CD4-positive, alpha-beta T cell treated with Interleukin-1 beta for 1 hour (primary cell): ENCODE measurements at places on chromosomes 2 and 18.
A peak's percentile ranks its signal among the peaks of the same experiment; 100 is the strongest.

- no peak for DNase-seq
These were observed 263.7 kb upstream of the REV1 start for GRCh38 chr2:99753505-99753904.

DNA sequence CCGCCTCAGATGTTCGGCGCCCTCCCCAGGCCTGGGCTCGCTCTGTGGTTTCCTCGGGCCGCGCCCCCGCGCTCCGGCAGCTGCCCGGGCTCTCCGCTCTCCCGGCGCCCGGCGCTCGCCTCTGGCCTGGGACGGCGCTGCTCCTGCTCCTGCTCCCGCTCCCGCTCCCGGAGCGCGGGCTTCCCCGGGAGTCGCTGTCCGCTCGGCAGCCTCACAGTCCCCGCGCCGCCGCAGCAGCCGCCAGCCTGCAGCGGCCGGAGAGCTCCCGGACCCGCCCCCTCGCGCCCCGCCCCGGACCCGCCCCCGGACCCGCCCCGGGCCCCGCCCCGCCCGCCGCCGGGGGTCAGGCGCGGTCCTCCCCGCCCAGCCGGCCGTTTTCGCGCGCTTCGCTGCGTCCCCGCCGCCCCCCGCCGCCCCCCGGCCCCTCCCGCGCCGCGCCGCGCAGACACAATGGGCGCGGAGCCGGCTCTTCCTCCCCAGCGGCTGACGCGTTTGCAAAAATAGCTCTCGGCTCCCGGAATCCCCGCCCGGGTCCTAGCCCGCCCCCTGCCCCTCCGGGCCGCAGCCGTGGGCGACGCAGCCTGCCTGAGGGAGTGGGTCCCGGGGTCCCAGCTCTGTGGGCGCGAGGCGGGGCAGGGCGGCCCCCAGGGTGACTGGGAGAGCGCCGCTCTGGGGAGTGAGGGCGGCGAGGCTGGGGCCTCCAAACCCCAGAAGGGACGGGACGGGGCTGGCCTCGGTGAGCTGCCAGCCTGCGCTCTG is at the start of gene ARL4C:
Gene ARL4C (minus strand): TSS at position 247 of the 759 bp plus-strand sequence. CDS start 495 bp downstream, outside the sequence.
- DNase-seq: peak; percentile 75

DNA sequence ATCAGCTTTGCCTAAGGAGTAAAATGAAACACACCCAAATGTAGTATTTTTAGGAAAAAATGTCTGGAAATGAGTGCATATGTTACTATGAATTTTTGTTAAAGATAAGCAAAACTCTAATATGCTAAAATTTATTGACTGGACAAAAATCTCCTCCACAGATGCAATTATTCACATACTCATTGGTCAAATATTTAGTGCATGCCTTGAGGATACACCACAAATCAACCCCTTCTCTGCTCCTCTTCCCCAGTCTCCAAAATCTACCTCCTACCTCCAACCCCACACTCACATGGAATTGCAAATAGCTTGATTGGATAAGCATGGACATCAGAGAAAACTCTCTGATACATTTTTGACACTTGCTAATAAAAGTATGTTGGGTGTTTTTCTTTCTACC is 95.6 kb upstream of the CDC42EP3 start:
- no peak for DNase-seq

GRCh38 chr2:156206355-156206754 is 126.2 kb downstream of the NR4A2 start:
- no peak for DNase-seq

- no peak for DNase-seq
These were observed 24.9 kb downstream of the KCMF1 start for GRCh38 chr2:84995826-84996225.

DNA sequence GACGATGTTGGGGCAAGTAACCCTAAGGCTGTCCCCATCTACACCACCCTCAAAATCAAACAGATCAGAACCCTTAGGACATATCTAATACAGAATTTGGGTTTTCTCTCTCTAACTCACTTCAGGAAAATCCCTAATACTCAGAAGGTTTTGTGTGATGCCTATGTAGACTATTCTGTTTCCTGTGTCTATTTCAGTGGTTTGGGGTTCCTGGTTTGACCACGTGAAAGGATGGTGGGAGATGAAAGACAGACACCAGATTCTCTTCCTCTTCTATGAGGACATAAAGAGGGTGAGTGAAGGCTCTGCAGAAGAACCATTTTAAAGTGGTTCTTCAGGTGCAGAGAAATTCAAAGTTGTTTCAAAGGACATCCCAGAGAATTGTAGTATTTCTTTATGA is 16.3 kb downstream of the SULT1C2 start:
- DNase-seq: no peak

DNA sequence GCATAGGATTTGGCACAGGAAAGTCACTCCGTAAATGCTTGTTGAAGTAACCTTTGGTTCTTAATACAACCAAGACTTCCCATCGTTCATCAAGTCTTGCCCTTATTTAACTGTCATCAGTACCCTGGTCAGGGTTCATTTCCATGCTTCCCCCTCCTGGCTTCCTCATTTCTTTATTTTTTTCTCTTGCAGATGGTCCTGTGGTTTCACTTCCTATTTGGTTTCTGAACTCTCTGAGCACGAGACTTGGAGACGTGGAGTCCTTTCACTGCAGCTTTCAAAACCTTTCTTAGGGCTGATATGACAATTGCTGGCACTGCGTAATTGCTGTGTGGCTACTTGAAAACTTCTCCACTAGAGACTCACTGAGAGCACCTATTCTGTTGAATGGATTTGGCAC is 59.9 kb upstream of the PID1 start:
- peak; percentile 58 for DNase-seq

- DNase-seq: no peak
These were observed 1.7 kb downstream of the ROCK2 start for GRCh38 chr2:11342551-11343367.

DNA sequence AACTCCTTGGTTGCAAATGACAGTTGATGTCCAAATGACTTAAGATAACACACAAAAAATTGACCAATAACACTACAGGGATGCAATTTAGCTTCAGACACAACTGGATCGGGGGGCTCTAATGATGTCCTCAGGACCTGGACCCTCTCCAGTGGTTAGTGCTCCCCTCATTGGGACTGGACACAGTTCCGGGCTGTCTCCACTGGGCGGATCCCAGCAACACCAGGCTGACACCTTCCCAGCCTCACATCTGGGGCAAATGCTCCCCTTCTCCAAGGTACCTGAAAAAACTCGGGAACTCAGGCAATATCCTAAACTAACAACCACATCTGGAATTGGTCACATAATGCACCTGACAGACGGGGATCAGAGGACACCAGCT is 48.7 kb downstream of the PSMG2 start:
- no peak for DNase-seq

DNA sequence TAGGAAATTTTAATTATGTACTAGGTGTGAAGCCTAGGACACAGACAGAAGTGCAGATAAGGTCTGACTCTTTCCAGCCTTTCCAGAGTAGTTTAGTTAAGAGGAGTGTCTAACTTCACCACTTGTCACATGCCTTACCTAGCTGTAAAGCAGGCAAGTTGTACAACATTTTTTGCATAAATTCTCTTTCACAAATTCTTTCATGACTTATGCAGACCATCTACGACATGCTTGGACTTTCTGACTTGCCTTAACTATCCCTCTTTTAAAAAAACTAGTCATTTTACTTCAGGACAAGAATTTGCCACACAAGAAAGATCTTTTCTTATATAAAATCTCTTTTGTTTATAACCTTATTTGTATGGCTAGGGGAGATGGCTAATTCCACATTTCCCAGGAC is 1273.6 kb upstream of the SLC39A10 start:
- DNase-seq: no peak

GRCh38 chr2:238638100-238638981 is 209.5 kb upstream of the TWIST2 start:
- DNase-seq: no peak

DNA sequence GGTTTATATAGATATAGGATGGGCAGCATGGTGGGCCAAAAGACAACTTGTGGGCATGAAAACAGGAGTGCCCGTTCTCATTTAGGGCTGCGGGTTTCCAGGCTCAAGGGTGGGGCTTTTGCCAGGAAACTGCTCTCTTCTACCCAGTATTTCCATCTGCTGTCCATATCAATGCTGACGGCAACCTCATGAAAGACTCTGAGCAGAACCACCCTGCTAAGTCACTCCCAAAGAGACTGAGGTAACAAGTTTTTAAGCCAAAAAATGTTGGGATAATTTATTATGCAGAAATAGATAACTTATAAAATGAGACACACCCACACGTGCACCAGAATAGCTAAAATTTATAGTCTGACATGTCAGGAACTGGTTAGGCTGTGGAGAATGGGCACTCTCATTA is 36.1 kb upstream of the MPPE1 start:
- DNase-seq: no peak

DNA sequence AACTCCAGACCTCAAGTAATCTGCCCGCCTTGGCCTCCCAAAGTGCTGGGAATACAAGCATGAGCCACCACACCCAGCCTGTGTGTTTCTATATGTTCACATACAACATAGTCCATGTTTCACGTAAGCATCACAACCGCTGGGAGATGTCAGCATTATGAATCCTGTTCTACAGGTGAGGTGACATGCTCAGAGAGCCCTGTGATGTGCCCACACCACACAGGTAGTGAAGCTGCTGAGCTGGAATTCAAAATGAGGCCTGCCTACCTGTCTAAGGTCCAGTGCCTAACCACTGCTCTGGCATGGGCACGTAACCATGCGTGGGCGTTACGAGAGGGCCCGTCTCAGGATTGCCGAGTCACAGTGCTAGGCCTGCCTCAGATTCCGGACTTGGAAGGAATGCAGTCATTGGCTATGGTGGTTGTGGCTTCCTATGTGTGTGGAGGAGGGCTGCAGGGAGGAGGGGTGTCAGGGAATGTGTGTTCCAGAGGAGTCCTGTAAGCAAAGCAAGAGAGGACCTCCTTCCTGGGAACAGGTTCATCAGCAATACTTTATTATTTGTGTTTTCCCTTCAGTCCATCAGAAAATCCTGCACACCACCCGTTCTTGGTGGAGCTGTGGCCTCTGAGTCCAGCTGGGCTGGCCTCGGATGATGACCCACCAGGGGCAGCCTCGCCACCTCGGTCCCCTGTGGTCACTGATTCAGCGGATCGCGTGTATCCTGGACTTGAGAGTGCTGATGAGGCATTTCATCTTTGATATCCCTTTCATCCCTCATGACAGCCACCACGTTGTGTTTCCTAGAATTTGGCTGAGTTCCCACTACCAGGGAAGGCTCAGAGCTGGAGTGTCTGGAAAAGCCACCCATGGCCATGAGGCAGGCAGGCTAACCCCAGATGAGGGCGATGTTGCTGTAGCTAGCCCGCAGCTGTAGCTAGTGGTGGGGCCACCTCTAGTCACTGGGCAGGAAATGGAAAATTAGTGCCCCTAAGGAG is 31.1 kb downstream of the HK2 start:
- DNase-seq: no peak

DNA sequence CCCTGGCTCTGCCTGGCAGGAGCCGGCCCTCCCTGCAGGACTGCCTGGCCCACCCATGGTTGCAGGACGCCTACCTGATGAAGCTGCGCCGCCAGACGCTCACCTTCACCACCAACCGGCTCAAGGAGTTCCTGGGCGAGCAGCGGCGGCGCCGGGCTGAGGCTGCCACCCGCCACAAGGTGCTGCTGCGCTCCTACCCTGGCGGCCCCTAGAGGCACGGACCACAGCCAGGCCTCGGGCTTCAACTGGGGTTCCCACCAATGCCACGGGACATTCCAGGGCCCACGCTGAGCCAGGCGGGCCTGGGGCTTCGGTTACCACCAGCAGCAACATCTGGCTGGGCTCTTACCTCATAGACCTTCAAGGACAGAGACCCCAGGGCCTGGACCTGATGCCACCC is 6.1 kb upstream of the GMPPA start:
- no peak for DNase-seq

- no peak for DNase-seq
These were observed 79.3 kb upstream of the IGFBP5 start for GRCh38 chr2:216774620-216775019.

- DNase-seq: no peak
These were observed 126.9 kb downstream of the SOX11 start for GRCh38 chr2:5818961-5819600.

DNA sequence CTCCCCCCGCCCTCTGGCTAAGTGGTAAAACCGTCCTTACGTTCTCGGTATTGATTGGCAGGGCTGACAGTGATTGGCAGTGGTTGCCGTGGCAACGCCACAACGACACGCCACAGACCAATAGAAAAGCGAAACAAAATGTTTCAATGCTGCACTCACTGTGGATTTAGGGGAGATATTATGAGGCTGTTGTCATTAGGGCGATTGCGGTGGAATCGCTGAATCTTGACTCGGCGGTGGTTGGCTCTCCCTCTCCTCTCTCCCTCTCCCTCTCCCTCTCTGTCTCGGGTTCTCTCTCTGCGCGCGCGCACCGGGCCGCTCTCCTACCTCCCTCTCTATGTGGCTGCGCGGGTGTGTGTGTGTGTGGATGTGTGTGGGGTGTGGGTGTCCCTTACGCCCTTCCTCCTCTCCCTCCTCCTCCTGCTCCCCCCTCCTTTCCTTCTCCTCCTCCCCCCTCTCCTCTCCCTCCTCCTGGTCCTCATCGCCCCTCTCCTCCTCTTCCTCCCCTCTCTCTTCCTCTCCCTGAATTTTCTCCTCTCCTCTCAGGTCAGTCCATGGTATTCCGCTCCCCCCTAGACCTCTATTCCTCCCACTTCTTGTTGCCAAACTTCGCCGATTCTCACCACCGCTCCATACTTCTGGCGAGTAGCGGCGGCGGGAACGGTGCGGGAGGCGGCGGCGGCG is at the start of gene SIX3:
Gene SIX3 (plus strand): TSS at position 152 of the 684 bp plus-strand sequence. CDS start 403 bp downstream, at position 555.
- DNase-seq: peak; percentile 56

GRCh38 chr2:8817221-8817620 is 20.2 kb downstream of the KIDINS220 start:
- no peak for DNase-seq

GRCh38 chr2:128681507-128681906 is 362.8 kb upstream of the HS6ST1 start:
- DNase-seq: no peak

GRCh38 chr18:70523792-70524182 is 234.9 kb downstream of the SOCS6 start:
- DNase-seq: no peak

- DNase-seq: no peak
These were observed 18.4 kb downstream of the NCOA1 start for GRCh38 chr2:24509425-24509824.

GRCh38 chr2:165475277-165476004 is 5.9 kb downstream of the CSRNP3 start:
- no peak for DNase-seq

GRCh38 chr18:28689588-28689987 is 512.7 kb upstream of the CDH2 start:
- no peak for DNase-seq

GRCh38 chr2:77016443-77017354 is 505.5 kb downstream of the LRRTM4 start:
- DNase-seq: no peak

DNA sequence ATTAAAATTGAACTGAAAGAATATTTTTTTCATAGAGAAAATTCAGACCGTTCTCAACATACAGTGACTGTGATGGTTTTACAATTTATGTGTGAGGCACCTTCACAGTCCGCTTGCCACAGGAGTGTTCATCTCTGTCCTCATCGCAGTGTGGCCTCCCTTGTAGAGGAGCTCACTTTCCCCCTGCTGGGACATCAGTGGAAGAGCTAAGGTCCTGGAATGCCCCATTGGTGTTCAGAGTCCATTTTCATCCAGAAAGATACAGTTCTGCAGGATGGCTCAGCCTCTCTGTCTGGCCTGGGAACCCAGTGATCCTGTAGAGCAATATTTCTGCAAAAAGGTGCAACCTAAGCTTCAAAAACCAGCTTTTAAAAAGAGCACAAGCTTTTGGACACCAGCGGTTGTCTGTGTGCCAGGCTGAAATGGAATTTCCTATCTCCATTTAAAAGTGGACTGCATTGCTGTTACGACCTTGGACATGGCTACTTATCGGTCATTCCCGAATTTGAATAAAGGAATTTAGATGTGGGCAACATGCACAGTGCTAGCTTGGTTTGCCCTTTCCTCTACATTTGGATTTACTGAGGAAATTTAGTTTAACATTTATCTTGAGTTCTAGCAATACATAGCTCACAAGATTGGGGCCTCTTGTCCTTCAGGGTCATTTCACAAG is 26.7 kb upstream of the FAM237A start:
- DNase-seq: no peak
